A549 treated with dexamethasone at 1 μM for 4 hours (cell line): ENCODE measurements at places on chromosomes 5 and 9. TPM values are rescaled to one million over a fixed set of nuclear protein-coding genes. Genes with fewer than 3 reads are reported as not detected.

CDH18 gene
- total RNA-seq: not detected in 5 replicates

ROR2 gene
- total RNA-seq: 0.90 to 2.2 TPM (median 2.0 TPM) in 5 replicates

TOR1B gene
- total RNA-seq: 21.2 to 27.1 TPM (median 24.1 TPM) in 5 replicates

PTPA gene
- total RNA-seq: 111 to 124 TPM (median 118 TPM) in 5 replicates

CCDC152 gene
- 0.06 TPM in 1 of 5 replicates, not detected in the others for total RNA-seq

IL3 gene
- total RNA-seq: not detected in 5 replicates

NXNL2 gene
- total RNA-seq: 0.52 to 0.88 TPM (median 0.71 TPM) in 5 replicates

MORN5 gene
- total RNA-seq: not detected in 5 replicates

GPR151 gene
- total RNA-seq: not detected in 5 replicates

HTR1A gene
- not detected in 5 replicates for total RNA-seq

CDKN2A gene
- not detected in 5 replicates for total RNA-seq

ST6GALNAC6 gene
- total RNA-seq: 19.3 to 24.9 TPM (median 21.5 TPM) in 5 replicates

DDX4 gene
- total RNA-seq: 0.05 to 0.08 TPM in 2 of 5 replicates, not detected in the others

ARHGEF39 gene
- total RNA-seq: 11.5 to 16.2 TPM (median 15.4 TPM) in 5 replicates

NOXA1 gene
- total RNA-seq: 0.41 to 1.7 TPM (median 1.4 TPM) in 5 replicates

FOXD1 gene
- 14.5 to 16.5 TPM (median 15.8 TPM) in 5 replicates for total RNA-seq
